A549 treated with dexamethasone at 1 μM for 4 hours (cell line): ENCODE measurements at places on chromosomes 1 and 21. TPM values are rescaled to one million over a fixed set of nuclear protein-coding genes. Genes with fewer than 3 reads are reported as not detected.

Gene DENND2D
- total RNA-seq, result 1.0 to 1.3 TPM (median 1.1 TPM) in 5 replicates

Gene RNU1-3
- total RNA-seq, result 10.6 TPM in 1 of 5 replicates, not detected in the others

Gene CCDC17
- 0.18 to 0.57 TPM (median 0.19 TPM) in 5 replicates for total RNA-seq

Gene FMO5
- total RNA-seq, result 0.17 to 0.46 TPM (median 0.39 TPM) in 5 replicates

Gene LAD1
- 0.90 to 2.2 TPM (median 1.4 TPM) in 5 replicates for total RNA-seq

Gene LHX8
- total RNA-seq, result 0.71 to 1.1 TPM (median 0.86 TPM) in 5 replicates

Gene UMODL1
- total RNA-seq, result not detected in 5 replicates

Gene KIF17
- 1.8 to 2.7 TPM (median 2.4 TPM) in 5 replicates for total RNA-seq

Gene GNPAT
- total RNA-seq, result 34.8 to 41.0 TPM (median 39.7 TPM) in 5 replicates
